CD4-positive, alpha-beta T cell (primary cell): ENCODE measurements at places on chromosomes 6 and 20.

GRCh38 chr6:15949982-15950381, 178.9 kb upstream of the MYLIP start:
- no peak for DNase-seq

- DNase-seq, result no peak
These were observed 1.8 kb upstream of the KCNQ5 start for GRCh38 chr6:72619883-72620696.

DNA sequence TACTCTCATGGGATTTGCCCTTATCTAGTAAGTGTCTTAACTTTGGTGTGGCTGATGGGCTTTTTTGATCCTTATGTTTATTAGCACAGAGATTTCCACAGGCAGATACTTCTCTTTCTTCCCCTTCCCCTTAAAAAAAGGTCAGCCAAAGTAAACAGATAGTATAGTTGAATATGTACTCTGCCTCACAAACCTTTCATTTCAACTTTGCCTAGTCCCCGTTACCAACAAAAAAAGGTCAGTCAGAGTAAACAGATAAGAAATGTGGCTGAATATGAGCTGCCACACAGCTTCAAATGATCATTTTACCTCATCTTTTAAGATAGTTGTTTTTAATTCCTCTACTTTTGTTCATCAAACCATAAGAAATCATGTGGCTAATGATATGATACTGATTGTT, 34.1 kb upstream of the SLC35D3 start:
- DNase-seq, result no peak

- no peak for DNase-seq
These were observed 4.4 kb upstream of the RBM38 start for GRCh38 chr20:57386762-57387161.

DNA sequence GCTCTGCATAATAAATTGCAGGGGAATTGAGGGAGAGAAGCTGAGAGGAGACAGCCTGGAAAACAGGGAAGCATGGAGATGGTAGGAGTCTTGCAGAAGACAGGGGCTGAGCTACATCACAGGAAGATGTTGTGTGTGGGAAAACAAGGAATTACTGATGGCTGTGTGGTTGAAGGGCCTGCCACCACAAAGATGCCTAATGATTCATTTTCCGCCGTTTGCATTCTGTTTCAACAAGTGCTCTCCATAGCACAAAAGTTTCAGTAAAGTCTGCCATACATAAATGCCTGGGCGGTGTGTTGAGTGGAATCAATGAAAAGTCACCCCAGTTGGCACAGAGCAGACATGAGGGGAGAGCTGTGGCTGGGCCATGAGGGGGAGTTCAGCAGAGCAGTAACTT, 5.6 kb upstream of the KLHL31 start:
- DNase-seq, result no peak
